ENCODE measurements at places on chromosomes 2 and 18.

DNA sequence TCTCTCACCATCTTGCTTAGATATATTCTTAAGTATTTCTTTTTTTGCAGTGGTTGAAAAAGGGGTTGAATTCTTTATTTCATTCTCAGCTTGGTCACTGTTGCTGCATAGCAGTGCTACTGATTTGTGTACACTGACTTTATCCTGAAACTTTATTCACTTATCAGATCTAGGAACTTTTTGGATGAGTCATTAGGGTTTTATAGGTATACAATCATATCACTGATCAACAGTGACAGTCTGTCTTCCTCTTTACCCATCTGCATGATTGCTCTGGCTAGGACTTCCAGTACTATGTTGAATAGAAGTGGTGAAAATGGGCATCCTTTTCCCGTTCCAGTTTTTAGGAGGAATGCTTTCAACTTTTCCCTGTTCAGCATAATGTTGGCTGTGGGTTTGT lies 6.5 kb downstream of the STARD6 start:
- DNase-seq, result no peak

GRCh38 chr2:238493880-238494572 lies 67.3 kb downstream of the ASB1 start:
- DNase-seq, result peak; percentile 10

DNA sequence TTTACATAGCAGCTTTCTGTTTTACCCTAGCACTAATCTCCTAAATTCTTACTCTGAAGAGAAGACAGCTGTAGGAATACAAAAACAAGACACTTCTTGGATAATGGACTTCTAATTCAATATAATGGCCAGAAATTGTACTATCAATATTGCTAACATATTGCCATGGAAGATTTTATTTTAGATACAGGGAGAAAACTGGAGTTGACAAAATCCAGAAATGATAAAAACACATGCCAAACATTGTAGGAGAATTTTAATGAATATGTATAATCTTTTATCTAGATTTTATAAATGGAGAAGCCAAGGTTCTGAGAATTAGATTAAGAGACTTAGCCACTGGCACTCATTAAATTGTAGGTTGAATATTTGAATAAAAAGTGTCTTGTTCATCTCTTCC lies 1838.8 kb upstream of the LRRTM1 start:
- DNase-seq, result no peak

DNA sequence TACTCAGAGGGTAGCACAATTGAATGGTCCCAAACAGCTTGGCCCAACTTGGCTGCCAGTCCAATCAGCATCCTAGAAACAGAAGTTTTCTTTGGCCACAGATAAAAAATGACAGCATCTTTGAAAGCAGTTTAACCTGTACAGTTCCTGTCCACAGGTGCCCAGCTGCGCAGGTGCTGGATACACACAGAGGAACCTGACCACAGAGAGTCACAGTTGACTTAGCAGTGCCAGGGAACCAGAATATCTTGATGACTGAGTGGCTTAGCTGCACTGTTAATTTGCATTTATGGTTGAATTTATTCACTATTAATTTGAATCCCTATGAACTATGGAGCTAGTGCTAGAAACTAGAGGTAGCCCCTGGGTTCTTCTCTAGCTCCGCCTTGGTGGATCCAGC lies 93.7 kb downstream of the TPGS2 start:
- no peak for DNase-seq

DNA sequence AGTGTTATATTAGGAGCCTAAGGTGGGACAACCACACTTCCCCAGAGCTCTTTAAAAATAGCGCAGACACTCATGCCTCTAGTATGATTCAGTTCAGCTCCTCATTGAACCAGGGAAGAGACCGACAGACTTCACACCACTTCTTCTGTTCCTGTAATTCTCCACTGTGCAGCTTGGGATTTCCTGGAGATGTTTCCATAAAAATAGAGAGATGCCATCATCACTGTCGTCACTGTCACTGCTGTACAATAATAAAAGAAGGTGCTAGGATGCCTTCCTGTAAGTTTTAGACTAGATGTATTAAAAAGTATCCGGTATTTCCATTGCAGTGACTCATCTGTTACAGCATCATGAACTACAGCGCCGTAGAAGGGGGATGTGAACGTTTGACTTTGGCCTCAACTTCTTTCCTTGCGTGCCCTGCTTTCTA lies 110.9 kb downstream of the FAM210A start:
- DNase-seq, result peak; percentile 31

DNA sequence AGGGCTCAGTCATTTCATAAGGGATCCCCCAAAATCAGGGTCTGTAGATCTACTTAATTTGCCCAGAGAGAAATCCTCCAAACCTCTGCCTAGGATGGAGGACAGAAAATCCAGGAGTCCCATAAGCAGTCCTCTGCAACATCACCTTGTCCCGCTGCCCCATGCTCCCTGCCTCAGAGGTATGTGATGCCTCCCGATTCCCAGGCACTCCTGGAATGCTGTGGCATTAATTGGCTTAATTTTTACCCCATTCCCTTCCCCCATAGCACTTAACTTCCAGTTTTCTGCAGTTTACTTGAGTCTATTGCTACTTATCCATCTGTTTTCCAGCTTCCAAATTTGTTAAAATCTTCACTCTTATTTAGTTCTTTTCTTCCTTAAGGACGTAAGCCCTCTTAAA lies 91.6 kb upstream of the TSPYL6 start:
- no peak for DNase-seq

All from CD4-positive, alpha-beta T cell treated with Interleukin-12 subunit alpha and Interleukin-12 subunit beta, for 1 hour (primary cell).